Fibroblast of the aortic adventitia (primary cell): ENCODE measurements at places on chromosomes 6 and 20.

DNA sequence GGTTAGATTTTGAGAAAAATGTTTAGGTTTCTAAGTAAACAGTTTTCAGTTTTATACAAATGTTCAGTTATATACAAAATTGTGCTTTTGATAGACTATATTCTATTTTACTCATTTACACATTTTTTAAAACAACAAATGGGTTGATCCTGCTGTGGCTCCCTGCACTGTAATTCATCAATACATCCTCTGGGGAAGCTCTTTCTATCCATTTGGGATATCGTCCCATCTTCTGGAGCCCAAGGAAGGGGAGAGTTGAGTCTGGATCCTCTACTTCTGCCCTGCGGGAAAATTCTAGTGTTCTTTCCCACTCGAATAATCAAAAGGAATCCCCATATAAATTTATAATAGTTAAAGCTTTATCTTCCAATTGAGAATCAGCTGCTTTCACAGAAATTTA is 75.0 kb downstream of the SYCP2L start:
- DNase-seq: no peak

GRCh38 chr6:147891671-147892070 is 383.2 kb downstream of the SAMD5 start:
- no peak for DNase-seq

DNA sequence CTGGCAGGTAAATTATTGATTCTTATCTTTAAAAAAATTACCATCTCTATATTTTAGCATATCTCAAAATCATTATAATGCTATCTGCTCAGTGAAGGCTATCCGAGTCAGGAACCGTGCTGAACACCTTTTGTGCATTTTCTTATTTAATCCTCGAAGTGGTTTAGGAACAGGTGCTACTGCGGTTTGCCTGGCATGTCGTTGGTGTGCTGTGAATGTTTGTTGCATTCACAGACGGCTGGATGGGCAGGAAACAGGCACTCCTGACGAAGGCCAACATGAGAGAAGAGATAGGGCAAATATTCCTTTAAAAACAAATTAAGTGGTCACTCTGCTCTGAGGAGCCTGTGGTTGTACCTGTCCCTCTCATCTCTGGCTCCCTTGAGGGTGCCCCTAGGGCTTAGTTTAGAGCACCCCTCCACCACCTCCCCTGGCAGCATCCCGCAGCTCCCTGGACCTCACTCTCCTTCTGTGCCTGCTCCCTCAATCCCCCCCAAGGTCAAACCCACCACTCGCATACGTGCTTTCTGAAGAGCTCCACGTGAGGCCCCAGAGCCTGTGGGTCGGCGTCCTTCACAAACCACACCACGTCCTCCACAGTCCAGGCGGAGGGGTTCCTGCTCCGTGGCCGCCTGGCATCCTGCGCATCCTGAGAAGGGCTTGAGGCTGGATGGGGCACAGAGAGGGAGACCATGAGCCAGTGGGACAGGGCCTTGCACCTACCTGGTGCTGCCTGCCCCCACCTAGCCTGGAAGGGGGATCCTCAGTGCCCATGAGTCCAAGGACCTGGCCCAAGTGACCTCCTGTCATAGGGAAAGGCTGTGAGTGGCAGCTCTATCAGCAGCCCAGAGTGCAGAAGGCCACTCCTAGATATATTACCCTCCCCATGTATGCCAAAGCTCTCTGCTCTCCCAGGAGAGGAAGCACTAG is 116.5 kb downstream of the SCML4 start:
- DNase-seq: no peak

- no peak for DNase-seq
These were observed 132.9 kb upstream of the QKI start for GRCh38 chr6:163281634-163282033.

DNA sequence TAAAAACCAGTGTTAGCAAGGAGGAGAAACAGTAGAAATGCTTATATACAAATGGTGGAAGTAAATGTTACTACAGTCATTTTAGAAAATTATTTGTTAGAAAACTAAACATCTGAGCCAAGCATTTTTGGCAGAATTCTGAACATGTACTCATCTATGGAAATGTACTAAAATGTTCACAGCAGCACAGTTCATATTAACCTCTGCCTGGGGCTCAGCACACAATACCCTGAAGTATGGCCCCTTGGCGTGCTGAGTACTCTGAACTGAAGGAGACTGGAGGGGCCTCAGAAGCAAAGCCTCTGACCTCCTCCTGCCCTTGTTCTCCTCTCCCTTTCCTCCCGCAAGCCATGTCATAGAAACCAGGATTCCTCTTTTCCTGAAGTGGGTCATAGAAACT is 66.2 kb upstream of the RALGAPA2 start:
- no peak for DNase-seq

DNA sequence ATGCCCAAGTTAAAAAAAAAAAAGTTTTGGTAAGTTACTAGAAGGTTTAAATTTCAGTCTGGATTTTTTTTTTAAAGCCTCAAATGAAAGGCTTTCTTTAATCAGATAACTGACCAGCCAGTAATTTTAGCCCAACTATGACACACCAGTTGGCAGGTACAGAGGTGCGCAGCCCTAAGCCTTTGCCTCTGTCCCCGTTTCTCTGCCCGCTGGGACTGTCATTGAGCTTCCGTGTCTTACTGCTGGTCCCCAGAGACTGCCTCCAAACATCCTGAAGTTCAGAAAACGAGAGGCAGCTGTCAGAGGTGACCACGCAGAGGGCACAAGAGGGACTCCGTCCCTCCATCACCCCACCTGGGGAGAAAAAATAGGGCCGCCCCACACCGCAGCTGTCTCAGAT is 118.2 kb downstream of the RPS12 start:
- DNase-seq: no peak

- no peak for DNase-seq
These were observed 91.9 kb downstream of the MYLK4 start for GRCh38 chr6:2658788-2659187.

DNA sequence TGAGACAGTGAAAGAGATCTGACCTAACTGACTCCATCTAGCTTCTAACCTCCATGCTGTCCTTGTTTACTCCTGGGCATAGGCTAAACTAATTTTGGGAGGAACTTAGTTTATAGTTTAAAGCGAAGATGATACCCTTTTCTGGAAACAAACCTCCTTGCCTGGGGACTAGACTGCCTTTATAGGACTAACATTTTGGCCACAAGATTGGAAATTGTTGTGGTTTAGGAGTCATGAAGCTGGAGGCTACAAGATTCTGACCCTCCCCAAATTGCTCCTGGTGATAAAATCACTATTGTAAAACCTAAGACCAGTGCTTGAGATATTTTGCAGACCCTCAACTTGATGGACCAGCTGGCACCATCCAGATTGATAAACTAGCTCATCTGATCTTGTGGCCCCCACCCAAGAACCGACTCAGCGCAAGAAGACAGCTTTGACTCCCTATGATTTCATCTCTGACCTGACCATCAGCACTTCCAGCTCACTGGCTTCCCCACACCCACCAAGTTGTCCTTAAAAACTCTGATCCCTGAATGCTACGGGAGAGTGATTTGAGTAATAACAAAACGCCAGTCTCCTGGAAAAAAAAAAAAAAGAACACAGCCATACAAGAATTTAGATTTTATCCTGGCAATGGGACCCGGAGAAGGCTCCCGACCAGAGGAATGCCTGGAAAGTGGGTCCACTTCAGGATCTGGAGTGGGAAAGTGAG is 63.0 kb downstream of the ABHD12 start:
- DNase-seq: no peak

- DNase-seq: no peak
These were observed 309.4 kb upstream of the MAN1A1 start for GRCh38 chr6:119658917-119659316.
